ENCODE measurements at places on chromosomes 4 and X. TPM values are rescaled to one million over a fixed set of nuclear protein-coding genes. Genes with fewer than 3 reads are reported as not detected.

STK32B gene
- total RNA-seq, result 1.1 TPM

PABPC4L gene
- 2.1 TPM for total RNA-seq

SGMS2 gene
- total RNA-seq, result 96.4 TPM

UCP1 gene
- total RNA-seq, result not detected

DUX4 gene
- not detected for total RNA-seq

RTL3 gene
- total RNA-seq, result not detected

ZDHHC15 gene
- 0.11 TPM for total RNA-seq

RBM47 gene
- 4.4 TPM for total RNA-seq

FGB gene
- total RNA-seq, result not detected

HPSE gene
- 0.75 TPM for total RNA-seq

POU3F4 gene
- not detected for total RNA-seq

DMRTC1B gene
- not detected for total RNA-seq

BEX3 gene
- 345 TPM for total RNA-seq

TNIP3 gene
- total RNA-seq, result 0.25 TPM

MUC7 gene
- not detected for total RNA-seq

EVC2 gene
- 10.0 TPM for total RNA-seq

NAP1L3 gene
- 7.1 TPM for total RNA-seq

FDCSP gene
- total RNA-seq, result not detected

TMSB15A gene
- total RNA-seq, result 8.7 TPM

COX18 gene
- 29.1 TPM for total RNA-seq

FMR1 gene
- 33.6 TPM for total RNA-seq

ATOH1 gene
- total RNA-seq, result not detected
